Gastroesophageal sphincter (tissue), 4 donors: ENCODE measurements at places on chromosomes 3 and 15. TPM values are rescaled to one million over a fixed set of nuclear protein-coding genes. Genes with fewer than 3 reads are reported as not detected.

DNA sequence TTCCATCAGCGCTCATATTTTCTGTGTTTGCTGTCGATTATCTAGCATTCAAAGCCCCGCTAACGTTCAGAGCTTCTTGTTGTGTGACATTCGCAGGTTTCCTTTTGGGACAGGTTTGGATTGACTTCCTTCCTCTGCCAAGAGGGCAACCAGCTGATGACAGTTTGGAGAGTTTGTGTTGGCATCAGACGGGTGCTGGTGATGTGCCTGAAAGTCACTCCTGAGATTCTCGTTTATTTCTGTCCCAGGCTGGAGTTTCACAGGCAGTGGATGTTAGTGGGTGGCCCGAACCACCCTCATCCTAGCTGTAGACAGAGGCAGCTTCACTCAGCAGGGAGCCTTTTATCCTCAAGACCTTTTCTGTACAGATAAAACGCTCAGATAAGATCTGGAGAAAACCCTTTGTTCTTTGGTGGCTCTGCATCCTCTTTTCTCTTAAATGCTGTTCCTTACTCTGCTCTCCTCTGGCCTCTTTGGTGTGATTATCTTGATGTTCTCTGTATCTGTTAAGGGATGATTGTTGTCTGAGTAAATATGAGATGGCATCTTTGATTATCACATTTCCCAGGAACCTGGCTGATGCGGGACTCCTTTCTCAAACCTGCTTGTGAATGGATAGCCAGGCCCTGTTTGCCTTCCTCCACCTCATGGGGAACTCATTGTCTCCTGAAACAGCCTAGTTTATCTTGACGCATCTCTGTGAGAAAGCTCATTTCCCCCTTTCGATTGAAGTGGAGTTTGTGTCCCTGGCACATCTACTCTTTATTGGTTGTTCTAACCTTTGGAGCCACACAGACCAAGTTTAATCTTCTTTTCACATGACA is 35.9 kb downstream of the CGNL1 start:
- ATAC-seq, result no peak

GRCh38 chr3:33315826-33316225 is 38.6 kb downstream of the FBXL2 start:
- no peak for ATAC-seq

- no peak for ATAC-seq
Measured at GRCh38 chr3:123571973-123572365, 12.9 kb downstream of the HACD2 start.

DNA sequence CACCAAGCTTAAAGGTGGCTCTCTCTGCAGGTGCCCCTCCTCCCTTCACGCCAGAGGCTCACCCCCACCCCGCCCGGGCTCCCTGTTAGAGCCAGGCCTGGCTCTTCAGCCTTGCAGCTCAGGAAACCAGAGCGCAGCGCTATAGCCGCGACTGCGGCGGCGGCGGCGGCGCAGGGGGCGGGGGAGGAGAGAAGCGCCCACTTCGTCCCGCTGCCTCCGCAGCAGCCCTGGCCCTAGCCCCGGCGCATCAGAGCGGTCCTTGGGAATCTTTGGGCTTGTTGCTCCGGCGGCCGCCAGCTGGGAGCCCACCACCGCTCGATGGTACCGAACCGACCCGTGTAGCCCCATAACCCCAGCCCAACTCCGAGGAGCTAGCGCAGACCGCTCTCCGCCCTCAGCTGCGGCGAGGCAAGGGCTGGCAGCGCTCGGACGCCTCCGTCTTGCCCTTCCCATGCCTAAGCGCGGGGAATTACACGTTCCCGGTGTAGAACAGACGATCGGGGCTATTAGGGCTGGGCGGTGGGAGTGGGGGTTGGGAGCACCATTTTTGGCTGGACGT is 1.2 kb downstream of the RASGRF1 start:
- no peak for ATAC-seq

The FBXW12 gene
- total RNA-seq, result not detected

The SNURF gene
- 33.8 TPM for total RNA-seq

GRCh38 chr3:59245859-59246501 is 196.2 kb upstream of the CFAP20DC start:
- ATAC-seq, result no peak

GRCh38 chr15:47304656-47305055 is 412.6 kb upstream of the SEMA6D start:
- ATAC-seq, result no peak

The CEP70 gene
- total RNA-seq, result 27.7 TPM

GRCh38 chr3:174002543-174002942 is 605.0 kb downstream of the NLGN1 start:
- ATAC-seq, result no peak

GRCh38 chr3:72473156-72473555 is 375.1 kb downstream of the SHQ1 start:
- ATAC-seq, result no peak

The ROPN1 gene
- 0.93 TPM for total RNA-seq

The LRRIQ4 gene
- not detected for total RNA-seq

The LTF gene
- total RNA-seq, result 1.2 TPM

- ATAC-seq, result no peak
Measured at GRCh38 chr3:10505050-10505790, at the start of gene ATP2B2. TSS of gene ATP2B2 (minus strand) at chr3:10505586. CDS start at chr3:10449543, 56,043 bp downstream.

DNA sequence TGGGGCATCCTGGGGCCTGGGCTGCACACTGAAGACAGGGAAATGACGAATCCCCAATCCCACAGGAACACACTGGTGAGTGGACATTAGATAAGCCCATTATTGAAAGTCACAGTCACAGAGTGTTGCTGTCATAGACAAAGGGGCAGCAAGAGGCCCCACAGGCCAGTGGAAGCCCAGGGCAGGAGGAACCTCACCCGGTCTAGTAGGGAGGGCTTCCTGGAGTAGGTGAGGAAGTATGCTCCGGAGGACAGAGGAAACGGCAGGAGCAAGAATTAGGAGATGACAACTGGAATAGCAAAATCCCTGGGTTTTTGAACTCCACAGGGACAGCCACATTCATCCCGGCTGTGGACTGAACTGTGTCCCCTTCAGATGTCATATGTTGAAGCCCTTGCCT is 101.2 kb downstream of the TPRA1 start:
- ATAC-seq, result no peak
